Left ventricle myocardium inferior (tissue), 1 donor: ENCODE measurements at places on chromosomes 6 and 20. TPM values are rescaled to one million over a fixed set of nuclear protein-coding genes. Genes with fewer than 3 reads are reported as not detected.
A peak's percentile ranks its signal among the peaks of the same experiment; 100 is the strongest.

Gene MOG
- total RNA-seq = 14.7 TPM

Gene GPLD1
- 0.71 TPM for total RNA-seq

DNA sequence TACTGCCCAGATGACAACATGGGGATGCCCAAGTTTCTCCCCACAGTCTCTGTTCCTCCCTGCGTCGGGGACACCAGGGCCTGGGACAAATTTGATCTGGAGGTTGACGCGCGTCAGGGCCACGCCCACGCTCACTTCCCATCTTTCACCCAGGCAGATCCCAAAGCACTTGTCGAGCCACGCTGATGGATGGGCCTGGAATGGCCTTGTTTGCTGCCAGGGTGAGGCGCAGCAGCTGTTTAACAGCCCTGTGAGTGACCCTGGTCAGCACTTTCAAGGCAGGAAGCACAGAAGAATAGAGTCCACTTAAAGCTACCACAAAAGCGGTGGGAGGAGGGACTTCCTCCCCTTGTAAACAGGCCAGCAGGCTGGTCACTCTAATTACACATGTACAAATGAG, 324.7 kb upstream of the JARID2 start:
- H3K27me3 ChIP-seq = no peaks in the 10 kb centered on the region
- peak overlapping the region; percentile 51 for H3K27ac ChIP-seq
- H3K36me3 ChIP-seq = no peaks in the 10 kb centered on the region
- DNase-seq = peak; percentile 69
- H3K4me1 ChIP-seq = peaks cover 26% of the 10 kb centered on the region
- H3K4me3 ChIP-seq = no peak overlapping the region

Gene PGC
- not detected for total RNA-seq

Gene SLC32A1
- not detected for total RNA-seq

DNA sequence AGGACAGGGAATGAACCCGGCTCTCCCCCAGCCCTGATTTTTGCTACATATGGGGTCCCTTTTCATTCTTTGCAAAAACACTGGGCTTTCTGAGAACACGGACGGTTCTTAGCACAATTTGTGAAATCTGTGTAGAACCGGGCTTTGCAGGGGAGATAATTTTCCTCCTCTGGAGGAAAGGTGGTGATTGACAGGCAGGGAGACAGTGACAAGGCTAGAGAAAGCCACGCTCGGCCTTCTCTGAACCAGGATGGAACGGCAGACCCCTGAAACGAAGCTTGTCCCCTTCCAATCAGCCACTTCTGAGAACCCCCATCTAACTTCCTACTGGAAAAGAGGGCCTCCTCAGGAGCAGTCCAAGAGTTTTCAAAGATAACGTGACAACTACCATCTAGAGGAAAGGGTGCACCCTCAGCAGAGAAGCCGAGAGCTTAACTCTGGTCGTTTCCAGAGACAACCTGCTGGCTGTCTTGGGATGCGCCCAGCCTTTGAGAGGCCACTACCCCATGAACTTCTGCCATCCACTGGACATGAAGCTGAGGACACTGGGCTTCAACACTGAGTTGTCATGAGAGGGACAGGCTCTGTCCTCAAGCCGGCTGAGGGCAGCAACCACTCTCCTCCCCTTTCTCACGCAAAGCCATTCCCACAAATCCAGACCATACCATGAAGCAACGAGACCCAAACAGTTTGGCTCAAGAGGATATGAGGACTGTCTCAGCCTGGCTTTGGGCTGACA, 28.8 kb upstream of the ZBP1 start:
- peaks cover 21% of the 10 kb centered on the region for H3K36me3 ChIP-seq
- no peak overlapping the region for H3K27ac ChIP-seq
- no peaks in the 10 kb centered on the region for H3K27me3 ChIP-seq
- no peak for DNase-seq
- H3K4me3 ChIP-seq = no peak overlapping the region
- H3K4me1 ChIP-seq = no peaks in the 10 kb centered on the region

- H3K27ac ChIP-seq = no peak overlapping the region
- H3K36me3 ChIP-seq = peaks cover 26% of the 10 kb centered on the region
- DNase-seq = no peak
- no peaks in the 10 kb centered on the region for H3K27me3 ChIP-seq
Measured at GRCh38 chr6:157177731-157178336, 145.5 kb downstream of the TMEM242 start.

Gene PKIG
- 172 TPM for total RNA-seq

Gene SYTL3
- 11.2 TPM for total RNA-seq

- DNase-seq = no peak
- H3K27me3 ChIP-seq = peaks cover 39% of the 10 kb centered on the region
- H3K4me1 ChIP-seq = no peaks in the 10 kb centered on the region
- no peak overlapping the region for H3K27ac ChIP-seq
- H3K36me3 ChIP-seq = no peaks in the 10 kb centered on the region
Measured at GRCh38 chr20:51359401-51359800, 183.1 kb downstream of the NFATC2 start.
